ENCODE measurements at places on chromosomes 6 and 20.

DNA sequence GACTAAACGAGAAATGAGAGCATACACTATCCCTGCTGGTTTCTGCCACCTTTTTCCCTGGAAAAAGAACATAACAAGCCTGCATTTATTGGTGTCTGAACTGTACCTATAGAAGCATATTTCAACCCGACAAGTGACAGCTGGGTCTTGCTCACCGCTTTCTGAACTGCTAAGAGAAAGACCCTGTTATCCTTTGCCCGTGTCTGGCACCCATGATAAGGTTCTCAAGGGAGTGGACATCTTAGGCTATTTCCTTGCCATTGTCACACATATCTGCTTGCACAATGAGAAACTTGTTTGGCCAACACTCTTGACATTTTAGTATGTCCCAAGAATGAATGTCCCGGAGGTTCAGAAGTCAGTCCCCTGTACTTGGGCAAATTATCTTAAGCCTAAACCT, 19.3 kb downstream of the RIPOR2 start:
- DNase-seq: no peak
- no peak overlapping the region for H3K27ac ChIP-seq
- H3K36me3 ChIP-seq: no peaks in the 10 kb centered on the region
- peaks cover 29% of the 10 kb centered on the region for H3K4me1 ChIP-seq
- no peaks in the 10 kb centered on the region for H3K27me3 ChIP-seq
- no peak overlapping the region for H3K4me3 ChIP-seq

GRCh38 chr20:8670893-8671215, 398.0 kb upstream of the PLCB4 start:
- no peak overlapping the region for H3K27ac ChIP-seq
- no peaks in the 10 kb centered on the region for H3K27me3 ChIP-seq
- DNase-seq: no peak
- peaks cover 8% of the 10 kb centered on the region for H3K4me1 ChIP-seq

DNA sequence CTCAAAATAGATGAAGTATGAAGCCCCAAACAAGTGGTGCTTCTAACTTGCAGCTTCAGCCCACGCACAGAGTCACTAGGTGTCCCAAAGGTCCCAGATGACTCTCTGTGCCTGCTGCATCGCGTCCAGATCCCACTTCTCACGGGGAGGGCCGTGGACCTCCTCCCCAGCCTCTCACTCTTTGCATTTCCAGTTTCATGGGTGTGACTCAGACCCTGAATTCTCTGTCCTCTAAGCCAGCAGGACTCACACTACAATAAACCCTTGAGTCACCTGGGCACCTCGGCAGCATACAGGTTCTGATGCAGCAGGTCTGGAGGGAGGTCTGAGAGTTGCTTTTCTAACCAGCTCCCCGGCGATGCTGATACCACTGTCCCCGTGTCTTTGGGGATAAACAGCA, 114.0 kb upstream of the RIN2 start:
- no peaks in the 10 kb centered on the region for H3K4me1 ChIP-seq
- H3K4me3 ChIP-seq: no peak overlapping the region
- peak; percentile 81 for DNase-seq
- H3K27me3 ChIP-seq: no peaks in the 10 kb centered on the region
- no peaks in the 10 kb centered on the region for H3K36me3 ChIP-seq

- no peaks in the 10 kb centered on the region for H3K27me3 ChIP-seq
- DNase-seq: no peak
- peaks cover 14% of the 10 kb centered on the region for H3K4me1 ChIP-seq
Measured at GRCh38 chr6:161544801-161545480, 271.1 kb upstream of the AGPAT4 start.

DNA sequence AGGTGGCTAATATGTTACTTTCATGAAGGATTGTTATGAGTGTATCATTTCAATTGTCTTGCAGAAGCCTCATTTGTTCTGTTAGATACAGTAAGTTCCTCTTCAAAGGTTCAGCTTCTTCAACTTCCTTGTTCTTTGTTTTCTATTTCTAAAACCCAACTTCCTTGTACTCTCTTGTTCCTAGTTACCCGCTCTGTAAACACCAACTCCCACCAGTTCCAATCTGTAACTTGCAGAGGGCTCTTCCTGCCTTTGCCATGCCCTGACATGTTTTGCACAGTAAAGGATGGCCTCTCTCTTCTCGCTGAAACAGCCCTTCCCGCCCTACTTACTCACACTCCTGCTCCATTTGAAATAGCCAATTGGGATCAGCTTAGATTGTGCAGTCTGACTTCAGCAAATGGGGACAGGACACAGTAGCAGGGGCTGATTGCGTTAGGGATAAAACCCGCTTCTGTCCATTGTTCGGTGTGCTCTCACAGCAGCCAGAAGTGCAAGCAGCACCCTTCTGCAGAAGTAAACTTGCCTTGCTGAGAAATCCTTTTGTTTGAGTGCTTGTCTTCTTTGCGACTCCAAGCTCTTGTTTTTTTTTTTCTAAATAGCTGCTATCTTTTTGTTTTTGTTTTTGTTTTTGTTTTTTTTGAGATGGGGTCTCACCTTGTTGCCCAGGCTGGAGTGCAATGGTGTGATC, 45.9 kb upstream of the POU5F1 start:
- no peaks in the 10 kb centered on the region for H3K4me1 ChIP-seq
- H3K4me3 ChIP-seq: no peak overlapping the region
- no peaks in the 10 kb centered on the region for H3K27me3 ChIP-seq
- H3K36me3 ChIP-seq: no peaks in the 10 kb centered on the region
- no peak for DNase-seq
- no peak overlapping the region for H3K27ac ChIP-seq

GRCh38 chr20:51259455-51259854, 236.5 kb upstream of the KCNG1 start:
- no peaks in the 10 kb centered on the region for H3K36me3 ChIP-seq
- DNase-seq: no peak
- H3K27me3 ChIP-seq: no peaks in the 10 kb centered on the region
- H3K4me3 ChIP-seq: no peak overlapping the region
- H3K4me1 ChIP-seq: no peaks in the 10 kb centered on the region
- H3K27ac ChIP-seq: no peak overlapping the region

DNA sequence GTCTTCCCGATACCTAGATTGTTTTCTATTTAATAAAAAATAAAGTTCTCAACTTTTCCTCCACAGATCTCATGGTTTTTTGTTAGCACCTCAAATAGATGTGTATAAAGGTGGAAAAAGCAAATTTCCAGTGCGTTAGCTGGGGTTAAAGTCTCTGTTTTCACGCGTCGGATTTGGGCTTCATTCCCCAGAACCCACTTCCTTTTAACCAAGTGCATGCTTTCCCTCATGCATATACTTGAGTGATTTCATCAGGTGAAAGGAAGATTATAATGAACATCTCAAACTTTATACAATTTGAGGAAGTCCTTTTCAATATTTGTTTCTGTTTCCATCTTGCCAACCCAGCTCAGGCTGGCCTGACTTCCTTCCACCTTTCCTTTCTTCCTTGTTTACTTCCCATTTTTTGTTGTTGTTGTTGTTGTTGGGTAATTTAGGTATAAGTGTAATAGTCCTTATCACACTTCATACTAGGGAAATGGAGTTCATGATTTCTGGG, 43.9 kb upstream of the GGTLC1 start:
- H3K27ac ChIP-seq: no peak overlapping the region
- no peaks in the 10 kb centered on the region for H3K4me1 ChIP-seq
- H3K36me3 ChIP-seq: no peaks in the 10 kb centered on the region

DNA sequence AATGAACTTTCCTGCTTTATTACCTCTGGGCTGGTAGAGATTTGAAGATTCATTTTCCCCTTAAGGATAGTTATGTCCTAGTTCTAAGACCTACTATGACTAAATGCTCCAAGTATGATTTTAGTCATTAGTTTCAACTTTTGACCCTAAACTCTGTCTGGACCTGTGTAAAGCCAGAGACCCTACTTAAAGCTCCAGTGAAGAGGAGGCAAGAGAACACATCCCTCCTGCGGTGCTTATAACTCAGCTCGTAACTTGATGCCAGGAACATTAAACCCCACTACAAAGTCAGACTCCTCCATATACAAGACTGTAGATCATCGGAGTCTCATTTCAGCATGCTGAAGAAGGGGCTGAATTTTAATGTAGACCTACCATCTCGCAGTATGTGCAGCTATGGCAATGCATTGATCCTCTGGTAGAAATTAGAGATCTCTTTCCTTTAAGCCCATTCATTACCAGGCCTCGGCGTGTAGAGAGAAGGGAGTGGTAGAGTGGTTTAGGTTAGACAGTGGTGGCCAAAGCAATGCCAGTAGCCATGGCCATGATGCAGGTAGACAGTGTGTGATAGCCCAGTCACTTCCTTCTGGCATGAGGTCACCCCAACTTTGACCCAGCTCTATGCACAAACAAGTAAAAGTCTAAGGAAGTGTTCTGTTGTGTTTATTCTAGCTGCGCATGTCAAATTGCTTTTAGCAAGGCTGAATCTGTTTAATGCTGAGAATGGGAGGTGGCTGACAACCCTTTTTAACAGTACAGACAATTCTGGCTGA, 34.8 kb upstream of the MYB start:
- DNase-seq: no peak
- H3K27me3 ChIP-seq: no peaks in the 10 kb centered on the region
- H3K4me3 ChIP-seq: no peak overlapping the region
- no peaks in the 10 kb centered on the region for H3K4me1 ChIP-seq
- no peak overlapping the region for H3K27ac ChIP-seq

DNA sequence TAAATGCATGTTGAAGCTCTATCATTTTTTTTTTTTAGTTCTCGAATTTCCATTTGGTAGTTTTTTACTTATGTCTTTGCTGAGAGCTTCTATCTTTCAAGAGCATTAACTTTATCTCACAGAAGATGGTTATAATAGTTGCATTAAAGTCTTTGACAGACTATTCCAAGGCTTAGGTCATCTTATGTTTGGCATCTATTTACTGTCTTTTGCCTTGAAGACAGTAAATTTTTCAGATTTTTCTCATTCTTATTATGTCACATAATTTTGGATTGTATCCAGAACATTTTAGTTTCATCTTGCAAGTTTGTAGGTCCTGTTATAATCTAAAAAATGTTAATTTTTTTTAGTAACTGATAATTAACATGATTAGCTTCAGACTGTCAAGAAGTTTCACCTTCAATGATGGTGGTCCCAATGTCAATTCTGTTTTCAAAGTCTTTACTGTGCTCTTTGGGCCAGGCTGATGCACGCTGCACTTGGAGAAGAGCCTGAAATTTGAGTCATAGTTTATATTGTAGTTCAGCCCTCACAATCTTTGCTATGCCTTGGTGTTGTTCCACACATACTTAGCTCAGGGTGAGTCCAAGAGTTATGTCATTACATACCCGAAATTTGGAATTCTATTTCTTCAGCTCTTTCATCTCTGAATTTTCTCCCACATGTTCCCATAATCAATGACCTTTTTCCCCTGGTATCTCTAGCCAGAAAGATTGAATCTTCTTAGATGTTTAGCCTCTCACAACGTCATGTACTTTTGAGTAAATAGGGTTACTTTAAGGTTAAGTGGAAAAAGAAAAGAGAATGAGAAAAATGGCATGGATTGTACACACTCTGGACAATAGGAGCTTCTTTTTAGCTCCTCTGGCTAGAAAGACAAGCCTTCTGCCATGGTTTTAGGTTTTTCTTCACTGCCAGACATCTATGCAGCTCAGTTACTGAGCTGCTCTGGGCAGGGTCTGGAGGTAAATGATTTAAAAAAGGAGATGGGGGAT, 110.3 kb upstream of the BTBD3 start:
- peaks cover 21% of the 10 kb centered on the region for H3K4me1 ChIP-seq
- no peaks in the 10 kb centered on the region for H3K27me3 ChIP-seq
- no peaks in the 10 kb centered on the region for H3K36me3 ChIP-seq
- H3K27ac ChIP-seq: peak overlapping the region; percentile 14

DNA sequence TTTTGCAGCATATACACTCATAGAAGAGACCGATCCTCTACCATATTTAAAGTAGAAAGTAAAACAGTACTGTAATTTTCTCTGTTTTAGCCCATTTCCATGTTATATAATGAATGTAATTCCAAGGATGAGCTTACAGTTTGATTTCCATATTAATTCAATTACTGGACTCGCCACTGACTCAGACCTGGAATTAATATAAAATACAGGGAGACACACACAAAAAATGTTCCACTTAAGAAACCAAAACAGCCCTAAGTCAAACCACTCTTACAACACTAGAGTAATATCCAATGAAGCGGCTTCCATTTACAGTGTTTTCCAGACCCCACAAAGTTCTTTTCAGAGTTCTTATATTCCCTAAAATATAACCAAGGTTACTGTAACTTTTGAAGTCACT, 110.6 kb downstream of the BACH2 start:
- H3K4me1 ChIP-seq: peaks cover 19% of the 10 kb centered on the region
- H3K27ac ChIP-seq: no peak overlapping the region
- no peak overlapping the region for H3K4me3 ChIP-seq
- H3K27me3 ChIP-seq: no peaks in the 10 kb centered on the region
- no peaks in the 10 kb centered on the region for H3K36me3 ChIP-seq

DNA sequence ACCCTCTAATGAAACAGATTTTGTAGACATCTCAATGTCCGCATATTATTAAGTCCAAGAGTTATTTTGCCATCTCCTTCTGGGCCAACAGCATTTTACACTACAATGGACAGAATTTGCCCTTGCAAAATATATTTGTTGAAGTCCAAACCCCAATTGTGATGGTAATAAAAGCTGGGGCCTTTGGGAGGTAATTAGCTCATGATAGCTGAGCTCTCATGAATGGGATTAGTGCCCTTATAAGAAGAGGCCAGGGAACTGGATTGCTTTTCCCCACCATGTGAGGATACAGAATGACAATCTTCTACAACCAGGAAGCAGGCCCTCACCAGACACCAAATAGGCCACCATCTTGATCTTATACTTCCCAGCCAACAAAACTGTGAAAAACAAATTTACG, 44.9 kb upstream of the MTRF1L start:
- no peaks in the 10 kb centered on the region for H3K36me3 ChIP-seq
- no peaks in the 10 kb centered on the region for H3K27me3 ChIP-seq
- H3K4me3 ChIP-seq: no peak overlapping the region
- no peak overlapping the region for H3K27ac ChIP-seq

- H3K4me1 ChIP-seq: no peaks in the 10 kb centered on the region
- no peak for DNase-seq
- no peak overlapping the region for H3K27ac ChIP-seq
- H3K4me3 ChIP-seq: no peak overlapping the region
- H3K27me3 ChIP-seq: no peaks in the 10 kb centered on the region
Measured at GRCh38 chr6:144447472-144447871, 162.3 kb downstream of the UTRN start.

DNA sequence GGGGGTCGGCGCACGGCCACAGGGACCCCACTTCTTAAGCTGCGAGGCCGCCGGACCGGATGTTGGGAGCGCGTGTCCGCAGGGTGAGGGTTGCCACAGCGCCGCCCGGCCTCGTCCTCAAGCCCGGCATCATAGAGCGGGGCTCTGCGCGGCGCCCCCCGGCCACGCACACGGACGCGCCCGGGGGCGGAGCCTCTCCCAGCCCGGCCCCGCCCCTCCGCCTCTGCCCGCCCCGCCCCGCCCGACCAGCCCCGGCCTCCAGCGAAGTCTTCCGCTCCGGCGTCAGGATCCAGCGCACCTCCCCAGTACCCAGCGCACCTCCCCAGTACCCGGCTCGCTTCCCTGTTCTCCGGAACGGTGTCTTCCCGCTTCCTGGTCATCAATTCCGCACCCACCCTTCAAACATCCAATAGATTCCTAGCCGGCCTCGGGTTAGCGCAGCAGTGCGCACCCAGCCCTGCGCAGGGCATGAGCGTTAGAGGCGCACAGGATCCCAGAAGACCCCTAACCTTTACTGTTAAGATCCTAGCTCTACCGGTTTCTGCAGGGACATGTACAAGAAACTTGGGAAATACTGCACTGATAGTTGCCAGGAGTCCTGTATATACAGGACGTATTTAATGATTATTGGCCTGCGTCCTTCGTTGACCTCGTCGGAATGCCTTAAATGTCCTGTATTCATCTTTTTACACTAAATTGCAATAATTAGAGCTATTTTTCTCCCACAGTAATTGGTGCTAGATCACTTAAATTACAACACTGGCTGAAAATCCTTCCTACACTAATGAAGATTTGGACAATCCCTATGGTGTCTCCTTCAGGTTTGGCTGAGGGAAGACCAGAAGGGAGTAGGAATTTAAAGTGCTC, 535 bp upstream of the DNAAF9 start:
- peak overlapping the region; percentile 95 for H3K27ac ChIP-seq
- peak overlapping the region; percentile 99 for H3K4me3 ChIP-seq
- peak; percentile 94 for DNase-seq
- H3K4me1 ChIP-seq: peaks cover 33% of the 10 kb centered on the region
- no peaks in the 10 kb centered on the region for H3K27me3 ChIP-seq
